Stimulated activated naive B cell treated with anti-CD40 and anti-IgM and Interleukin-4, amounts not matched to agents 10 μg/mL and 1 μg/mL and 100 μg/mL, for 72 hours (primary cell): ENCODE measurements at places on chromosomes 1 and 21.

- no peak for DNase-seq
Observed at GRCh38 chr21:35368326-35368725, 319.2 kb upstream of the RUNX1 start.

- DNase-seq, result no peak
Observed at GRCh38 chr1:244237445-244237844, 186.4 kb downstream of the ZBTB18 start.

GRCh38 chr1:172626845-172627244 lies 32.1 kb upstream of the FASLG start:
- DNase-seq, result no peak

DNA sequence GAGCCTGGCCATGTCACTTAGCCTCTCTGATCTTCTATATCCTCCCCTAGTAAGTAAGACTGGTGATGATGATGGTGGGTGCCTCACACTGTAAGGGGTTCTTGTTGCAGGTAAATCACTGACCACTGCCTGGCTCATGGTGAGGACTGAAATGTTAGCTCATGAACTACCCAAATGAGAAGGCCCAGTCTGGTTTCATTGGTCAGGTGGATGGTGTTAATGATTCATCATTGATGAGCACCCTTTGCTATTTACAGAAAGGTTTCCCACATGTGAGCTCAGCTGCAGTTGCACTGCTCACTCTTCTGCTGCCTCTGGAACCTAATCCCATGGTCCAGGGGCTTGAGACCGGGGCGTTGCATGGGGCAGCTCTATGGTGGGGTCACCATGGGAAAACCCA lies 417.7 kb downstream of the PRDM2 start:
- DNase-seq, result no peak

GRCh38 chr1:109241841-109242345 lies 7.4 kb upstream of the CELSR2 start:
- DNase-seq, result no peak

DNA sequence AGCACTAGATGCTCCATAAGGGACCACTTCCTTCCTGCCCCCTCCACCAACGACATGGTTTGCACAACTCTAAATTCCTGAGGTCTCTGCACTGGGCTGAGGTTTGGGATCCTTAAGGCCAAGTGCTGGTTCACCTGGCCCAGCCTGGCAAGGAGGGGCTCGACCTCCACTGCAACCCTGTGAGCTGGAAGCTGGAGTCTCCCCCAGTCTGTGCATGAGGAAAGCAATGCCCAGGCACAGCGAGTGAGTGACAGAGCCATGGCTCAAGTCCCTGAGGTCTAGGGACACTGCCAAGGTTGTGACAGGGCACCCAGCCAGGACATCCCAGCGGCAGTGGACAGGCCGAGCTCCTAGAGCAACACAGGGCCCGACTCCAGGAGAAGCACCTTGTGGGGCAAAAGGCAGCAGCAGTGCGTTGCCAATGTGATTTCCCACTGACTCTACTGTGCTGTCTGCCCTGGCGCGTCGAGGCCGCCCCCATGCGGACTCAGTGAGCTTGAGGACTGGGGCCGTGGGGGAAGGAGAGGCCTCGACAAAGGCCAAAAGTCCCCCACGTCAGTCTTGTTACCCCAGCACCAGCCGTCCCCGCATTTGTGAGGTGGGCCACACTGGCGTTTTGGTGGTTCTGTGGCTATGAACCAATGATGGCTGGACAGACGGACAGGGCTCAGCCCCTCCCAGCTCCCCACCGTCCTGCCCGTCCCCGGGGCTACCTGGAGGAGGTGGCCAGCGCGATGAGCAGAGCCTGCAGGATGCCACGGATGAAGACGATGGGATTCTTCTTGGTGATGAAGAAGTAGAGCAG lies 30.0 kb downstream of the PODN start:
- DNase-seq, result no peak
